ENCODE measurements at places on chromosomes 1 and 21.
A peak's percentile ranks its signal among the peaks of the same experiment; 100 is the strongest.

DNA sequence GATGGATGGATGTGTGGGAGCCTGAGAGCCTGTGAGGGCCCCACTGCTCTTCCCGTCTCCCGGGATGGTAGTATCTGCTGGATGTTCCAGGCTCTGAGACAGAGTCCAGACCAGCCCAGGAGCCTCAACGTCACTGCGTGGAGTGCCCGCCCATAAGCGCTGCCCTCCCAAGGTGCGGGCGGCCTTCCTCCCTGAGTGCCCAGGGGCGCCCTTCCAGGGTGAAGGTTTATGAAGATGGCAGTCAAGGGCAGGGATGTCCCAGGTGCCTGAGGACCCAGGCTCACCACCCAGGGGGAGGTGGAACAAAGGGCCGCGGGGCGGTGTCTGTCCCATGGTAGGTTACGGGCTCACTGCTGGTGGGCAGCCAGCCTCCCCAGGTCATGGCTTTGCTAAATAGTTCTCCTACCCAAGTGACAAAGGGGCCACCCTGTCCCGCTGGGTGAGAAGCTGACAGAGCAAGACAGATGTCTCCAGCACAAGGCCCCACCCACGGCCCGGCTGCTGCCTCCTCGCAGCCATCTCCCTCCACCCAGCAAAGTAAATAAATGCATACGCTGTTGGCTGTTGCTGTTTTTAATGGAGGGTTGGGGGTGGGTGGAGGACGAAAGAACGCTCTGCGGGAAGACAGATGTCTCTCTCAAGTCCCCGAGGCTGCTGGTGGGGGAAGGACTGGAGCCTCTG lies 9.0 kb upstream of the GPR153 start:
- no peak for DNase-seq

- DNase-seq, result peak; percentile 45
Measured at GRCh38 chr1:35030756-35031446, 844 bp downstream of the ZMYM6 start.

GRCh38 chr1:215146240-215146975 lies 63.9 kb downstream of the KCNK2 start:
- peak; percentile 3 for DNase-seq

GRCh38 chr1:55215194-55216021 lies at the start of gene USP24:
USP24 (minus strand) TSS chr1:55215364; CDS start chr1:55215113, 251 bp downstream.
- DNase-seq, result peak; percentile 80

DNA sequence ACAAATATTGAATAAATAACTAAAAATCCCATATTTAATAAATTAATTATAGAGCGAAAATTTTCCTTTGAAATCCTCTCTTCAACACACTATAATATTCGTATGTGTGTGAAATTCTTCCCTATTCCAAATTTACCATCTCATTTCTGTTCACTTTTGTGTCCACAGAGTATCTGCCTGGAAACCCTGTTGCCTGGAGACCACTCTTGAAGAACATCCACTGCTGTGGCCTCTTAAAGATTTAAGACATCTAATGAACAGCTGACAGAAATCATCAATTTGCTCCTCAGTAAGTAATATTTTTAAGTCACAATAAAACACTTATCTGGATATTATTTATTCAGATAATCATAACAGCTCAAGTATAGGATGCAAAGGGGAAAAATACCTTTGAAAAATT lies 69.7 kb downstream of the CYYR1 start:
- no peak for DNase-seq

GRCh38 chr1:39214998-39215873 lies 10.7 kb downstream of the MACF1 start:
- DNase-seq, result peak; percentile 35

All from stimulated activated CD4-positive, alpha-beta T cell treated with anti-CD3 and anti-CD28 coated beads, Interleukin-2, amount 100 ng/mL, for 24 hours (primary cell).